ENCODE measurements at places on chromosomes 1 and 21.

DNA sequence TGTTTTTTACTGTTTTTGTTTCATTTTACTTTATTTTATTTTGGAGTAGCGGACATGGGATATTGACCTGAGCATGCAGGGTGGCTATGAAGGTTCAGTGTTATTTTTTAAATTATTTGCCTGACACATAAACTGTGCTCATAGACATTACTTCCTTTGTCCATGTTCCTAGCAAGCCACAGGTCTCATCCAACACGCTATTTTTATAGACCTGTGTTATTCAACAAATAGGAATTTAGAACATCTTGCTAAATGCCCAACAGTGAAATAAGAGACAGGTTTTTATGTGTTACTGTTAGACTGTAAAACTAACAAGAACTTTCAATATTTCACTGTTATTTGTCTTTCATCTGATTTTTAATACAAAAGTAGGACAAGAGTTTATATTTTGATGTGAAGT lies 756.4 kb downstream of the KCNT2 start:
- DNase-seq = no peak

DNA sequence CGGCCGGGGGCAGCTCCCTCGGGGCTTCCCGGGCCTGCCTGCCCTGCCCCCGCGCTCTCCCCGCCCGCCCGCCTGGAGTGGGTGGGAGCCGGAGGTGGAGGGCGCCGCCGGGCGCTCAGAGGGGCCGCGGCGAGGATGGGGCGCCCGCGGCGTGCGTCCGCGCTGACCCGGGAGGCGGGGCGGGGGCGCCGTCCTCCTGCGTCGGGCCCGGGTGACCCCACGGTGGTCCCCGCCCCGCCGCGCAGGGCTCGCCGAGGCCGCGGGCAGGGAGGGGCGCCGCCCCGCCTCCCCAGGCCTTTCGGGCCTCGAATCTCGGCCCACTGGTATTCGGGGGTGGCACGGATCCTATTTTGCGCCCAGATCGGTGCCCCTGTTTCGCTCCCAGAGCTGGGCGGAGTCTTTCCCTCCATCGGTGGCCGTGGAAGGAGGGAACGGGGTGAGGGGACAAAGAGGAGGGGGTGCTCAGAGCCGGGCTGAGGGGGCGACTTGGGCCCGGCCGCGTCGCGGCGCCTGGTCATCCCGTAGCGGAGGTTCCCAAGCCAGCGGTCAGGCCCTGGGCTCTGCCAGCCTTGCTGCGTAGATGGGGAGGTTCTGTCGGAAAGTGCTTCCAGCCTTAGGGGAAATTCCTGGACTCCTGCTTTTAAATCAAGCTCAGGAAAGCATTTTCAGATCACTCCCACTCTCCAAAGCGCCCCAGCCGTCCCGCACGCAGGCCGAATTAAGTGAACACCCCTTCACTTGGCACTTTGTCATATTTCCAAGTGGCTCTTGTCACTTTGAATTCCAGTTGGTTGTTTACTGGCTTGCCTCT lies 545 bp downstream of the PATJ start:
- DNase-seq = peak; percentile 13

GRCh38 chr1:235866205-235866912 lies at the start of gene LYST:
LYST (minus strand) TSS chr1:235866906; CDS start chr1:235830417, 36,489 bp downstream.
- DNase-seq = peak; percentile 62

- DNase-seq = no peak
Measured at GRCh38 chr1:23611601-23612327, 52.5 kb upstream of the ID3 start.

- no peak for DNase-seq
Measured at GRCh38 chr1:111275780-111276433, 14.7 kb upstream of the CHIA start.

DNA sequence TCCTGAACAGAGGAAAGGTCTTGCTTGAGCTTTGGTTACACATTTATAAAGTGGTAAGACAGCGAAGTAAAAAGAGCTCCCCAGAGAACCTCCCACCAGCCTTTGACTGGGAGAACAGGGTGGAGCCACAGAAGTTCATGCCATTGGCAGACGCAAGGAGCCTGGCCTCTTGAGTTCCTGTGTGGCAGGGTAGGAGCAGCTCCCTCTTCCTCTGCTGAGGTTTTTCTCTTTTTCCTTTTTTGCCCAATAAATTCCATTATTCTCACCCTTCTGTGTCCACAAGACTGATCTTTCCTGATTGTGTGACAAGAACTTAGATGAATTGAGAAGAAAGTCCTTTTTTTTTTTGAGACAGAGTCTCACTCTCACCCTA lies 4.3 kb downstream of the THEM4 start:
- peak; percentile 75 for DNase-seq

DNA sequence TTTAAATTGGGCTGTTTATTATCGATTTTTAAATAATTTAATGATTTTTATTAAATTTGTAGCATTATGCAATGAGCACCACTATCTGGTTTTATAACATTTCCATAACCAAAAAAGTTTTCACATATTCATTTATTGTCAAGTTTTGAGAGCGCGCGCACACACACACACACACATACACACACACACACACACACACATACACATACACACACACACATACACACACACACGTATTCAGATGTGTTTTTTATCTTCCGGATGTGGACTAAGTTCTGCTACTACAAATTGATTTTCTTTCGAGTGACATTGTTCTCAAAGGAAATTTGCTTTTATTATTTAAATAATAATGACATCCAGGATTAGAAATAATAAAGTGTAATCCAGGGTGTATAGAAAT lies 16.3 kb downstream of the CACHD1 start:
- no peak for DNase-seq

DNA sequence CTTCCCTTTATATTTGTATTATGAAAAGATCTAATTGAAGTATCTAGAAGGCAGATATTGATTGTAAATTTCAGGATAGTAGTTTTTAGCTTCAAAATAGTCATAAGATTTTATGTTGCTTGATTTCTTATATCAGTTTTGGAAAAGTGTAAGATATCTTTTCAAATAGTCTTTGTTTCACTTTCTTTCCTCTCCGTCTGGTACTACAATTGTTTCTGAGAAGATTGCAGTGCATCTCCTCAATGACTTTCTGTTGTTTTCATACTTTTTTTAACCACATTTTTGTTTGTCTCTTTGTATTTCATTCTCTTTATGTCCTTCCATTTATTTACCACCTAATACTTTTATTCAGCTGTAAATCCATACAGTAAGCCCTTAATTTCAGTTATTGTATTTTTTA lies 964.6 kb upstream of the B3GALT2 start:
- DNase-seq = no peak

DNA sequence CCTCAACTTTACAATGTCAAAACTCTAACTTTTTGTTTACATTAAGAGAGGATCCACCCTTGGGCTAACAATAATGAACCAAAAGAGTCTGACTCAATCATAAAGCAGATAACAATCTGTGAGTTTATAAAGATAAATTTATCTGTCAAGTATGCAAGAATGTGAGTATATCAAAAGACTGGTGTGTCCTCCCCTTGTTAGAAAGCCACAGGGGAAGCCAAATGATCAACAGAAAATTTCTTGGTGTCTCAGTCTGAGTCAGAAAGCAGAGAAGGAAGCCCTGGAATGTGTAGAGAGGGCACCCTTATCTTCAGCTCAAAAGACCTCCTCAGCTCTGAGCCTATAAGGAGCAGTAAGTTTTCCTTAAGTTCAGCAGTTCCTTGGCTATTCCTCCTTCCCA lies 13.9 kb upstream of the PDIK1L start:
- no peak for DNase-seq

DNA sequence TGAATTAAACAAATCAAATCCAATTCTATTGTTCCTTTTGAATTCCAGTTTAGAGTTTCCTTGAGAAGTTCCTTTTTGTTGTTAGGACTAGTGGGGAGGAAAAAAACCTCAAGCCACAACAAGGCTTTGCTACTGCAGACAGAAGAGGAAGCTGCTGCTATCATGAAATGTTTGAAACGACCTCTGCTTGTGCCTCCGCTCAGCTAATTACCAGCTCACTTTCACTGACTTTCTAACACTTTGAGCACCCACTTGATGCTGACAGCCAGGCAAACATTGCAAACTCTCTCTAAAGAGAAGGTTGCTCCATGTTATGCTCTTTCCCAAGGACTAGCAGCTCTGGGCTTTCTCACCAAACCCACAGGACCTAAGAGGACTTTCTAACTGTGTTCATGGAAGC lies 203.9 kb upstream of the PROX1 start:
- DNase-seq = no peak

GRCh38 chr1:81681601-81682266 lies 119.0 kb upstream of the ADGRL2 start:
- no peak for DNase-seq

GRCh38 chr1:53639251-53639763 lies 99.7 kb downstream of the GLIS1 start:
- no peak for DNase-seq

GRCh38 chr21:29232530-29233255 lies 66.0 kb upstream of the BACH1 start:
- no peak for DNase-seq
